ENCODE measurements at places on chromosomes 11 and 22.

GRCh38 chr11:120918257-120918656, 105.6 kb upstream of the TBCEL start:
- no peak for DNase-seq

DNA sequence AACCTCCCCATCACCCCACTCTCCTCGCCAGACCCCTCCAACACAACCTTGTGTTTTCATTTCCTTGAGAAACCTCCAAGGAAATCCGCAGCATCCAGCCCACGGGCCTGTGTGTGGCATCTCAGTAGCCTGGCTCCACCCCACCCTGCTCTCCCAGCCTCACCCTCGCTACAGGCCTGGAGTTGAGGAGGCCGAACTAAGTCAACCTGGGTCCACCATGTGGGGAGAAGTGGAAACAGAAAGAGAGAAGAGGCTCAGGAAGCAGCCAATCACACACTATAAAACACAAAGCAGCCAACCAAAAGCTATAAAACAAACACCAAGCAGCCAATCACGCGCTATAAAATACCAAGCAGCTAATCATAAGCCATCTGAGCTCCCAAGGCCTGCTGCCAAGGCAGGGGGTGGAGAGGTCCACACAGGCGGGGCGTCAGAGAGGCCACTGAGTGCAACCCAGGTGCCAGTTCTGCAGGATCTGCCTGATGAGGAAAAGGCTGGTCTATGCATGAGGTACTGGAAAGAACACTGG, 72.0 kb downstream of the MICAL3 start:
- no peak for DNase-seq

DNA sequence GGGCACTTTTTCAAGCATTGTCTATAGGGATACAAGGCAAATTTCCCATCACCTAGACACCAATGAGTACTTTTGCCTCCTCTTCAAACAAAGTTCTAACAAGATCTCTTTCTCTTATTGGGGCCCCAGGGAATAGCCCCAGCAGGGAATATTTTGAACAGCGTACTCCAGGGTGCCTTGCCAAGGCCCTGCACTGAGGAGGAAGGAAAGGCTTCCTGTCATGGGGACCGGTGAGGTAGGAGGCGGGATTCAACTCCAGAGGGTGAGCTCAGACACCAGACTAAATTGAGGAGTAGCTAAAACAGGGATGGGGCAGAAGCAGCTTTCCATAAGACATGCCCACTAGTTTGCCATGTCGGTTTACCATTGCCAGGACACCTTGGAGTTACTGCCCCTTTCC, 28.0 kb upstream of the OR56B4 start:
- DNase-seq, result no peak

- DNase-seq, result no peak
Measured at GRCh38 chr11:122882189-122882856, at the start of gene JHY. Gene JHY, plus strand, starts transcription at chr11:122882759. Its CDS starts 3,091 bp downstream, at chr11:122885850.

GRCh38 chr11:124482362-124483147, 37.1 kb upstream of the OR8B8 start:
- DNase-seq, result no peak

DNA sequence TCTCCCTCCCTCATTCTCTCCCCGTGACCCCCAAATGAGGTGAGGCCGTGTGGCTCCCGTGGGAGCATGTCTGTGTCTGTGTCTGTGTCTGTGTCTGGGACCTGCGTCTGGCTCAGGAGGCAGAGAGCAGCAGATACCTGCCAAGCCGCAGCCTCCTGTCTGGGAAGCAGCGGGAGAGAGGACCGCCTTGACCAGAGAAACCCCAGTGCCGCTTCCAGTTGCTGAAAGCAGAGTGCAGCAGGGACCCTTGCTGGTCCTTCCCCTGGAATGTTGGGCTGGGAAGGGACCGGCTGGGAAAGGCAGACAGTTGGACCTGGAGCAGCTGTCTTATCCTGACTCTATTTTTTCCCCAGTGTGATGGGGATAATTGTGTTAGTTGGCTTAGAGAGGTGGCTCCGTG, 525 bp downstream of the CSDC2 start:
- no peak for DNase-seq

- no peak for DNase-seq
Measured at GRCh38 chr22:22867996-22868715, 19.5 kb upstream of the IGLL5 start.

DNA sequence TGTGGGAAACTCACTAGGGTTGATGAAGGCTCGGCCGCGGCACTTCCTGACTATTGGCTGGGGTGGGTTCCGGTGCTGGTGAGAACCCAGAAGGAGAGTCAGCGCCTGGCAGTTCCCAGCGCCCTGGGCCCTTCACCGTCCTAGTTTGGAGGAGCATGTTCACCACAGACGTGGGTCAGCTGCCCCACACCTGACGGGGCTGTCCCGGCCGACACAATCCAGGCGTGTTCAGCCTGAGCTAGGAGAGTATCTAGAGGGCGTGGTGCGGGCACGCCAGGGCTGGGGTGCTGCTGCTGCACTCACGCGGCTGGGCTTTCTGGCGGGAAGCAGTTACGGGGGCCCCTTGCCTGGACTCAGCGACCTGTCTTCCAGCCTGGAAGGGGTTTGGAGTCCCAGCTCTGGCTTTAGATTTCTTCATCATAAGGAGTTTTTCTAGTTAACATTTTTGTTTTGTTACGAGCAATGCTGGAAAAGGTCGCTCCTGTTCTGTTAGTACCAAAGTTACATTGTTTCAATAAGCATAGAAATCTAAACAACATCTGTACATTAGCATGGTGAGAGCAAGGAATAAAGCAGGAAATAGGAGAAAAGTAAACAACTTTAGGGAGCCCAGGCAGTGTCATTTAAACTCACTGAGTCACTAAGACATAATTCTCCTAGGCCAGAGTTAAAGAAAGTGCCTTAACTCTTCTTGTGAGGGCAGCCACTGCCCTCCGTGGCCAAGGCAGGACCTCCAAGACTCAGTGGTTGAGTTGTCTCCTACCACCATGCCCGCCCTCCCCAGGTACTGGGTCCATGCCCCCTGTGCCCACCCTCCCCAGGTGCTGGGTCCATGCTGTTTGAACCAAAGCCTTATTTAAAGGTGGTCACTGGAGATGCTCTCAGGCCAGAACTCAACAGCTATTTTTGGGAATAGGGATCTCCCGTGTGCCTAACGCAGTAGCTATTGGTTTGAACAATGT, 12.1 kb upstream of the ADORA2A start:
- no peak for DNase-seq

- no peak for DNase-seq
Measured at GRCh38 chr11:33598426-33599069, 102.1 kb downstream of the C11orf91 start.

DNA sequence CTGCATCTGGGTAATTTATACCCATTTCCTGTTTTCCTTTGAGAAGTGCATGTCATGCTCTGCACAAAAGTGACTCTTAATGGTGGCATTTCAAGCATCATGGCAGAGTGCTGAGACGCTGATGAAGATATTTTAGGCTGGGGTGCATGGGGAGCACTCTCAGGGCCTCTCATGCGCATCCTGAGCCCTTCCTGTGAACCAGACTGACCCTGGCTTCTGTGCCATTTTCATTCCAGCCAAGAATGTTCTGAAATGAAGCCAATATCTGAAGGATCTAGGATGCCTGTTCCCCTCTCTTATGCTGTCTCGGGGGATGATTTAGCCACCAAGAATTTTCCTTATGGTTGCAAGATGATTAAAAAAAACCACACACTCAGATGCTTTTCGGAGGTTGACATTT, 61.5 kb downstream of the MIAT start:
- no peak for DNase-seq

DNA sequence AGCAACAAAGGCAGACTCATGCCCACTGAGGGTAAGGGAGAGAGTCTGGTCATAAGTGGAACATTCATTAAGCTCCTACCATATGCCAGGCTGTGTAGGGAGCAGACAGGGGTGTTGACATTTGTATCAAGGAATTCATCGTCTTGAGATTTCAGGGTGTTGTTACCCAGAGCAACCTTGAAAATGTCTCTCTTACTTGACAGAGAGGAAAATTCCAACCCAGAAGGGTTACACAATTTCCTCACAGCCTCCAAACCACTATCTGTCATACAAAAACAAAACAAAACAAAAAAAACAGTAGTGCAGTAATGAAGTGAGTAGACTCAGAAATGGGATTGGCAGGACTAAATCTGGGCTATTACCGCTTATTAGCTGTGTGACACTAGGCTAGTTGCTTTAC, 113.2 kb downstream of the MIAT start:
- no peak for DNase-seq

DNA sequence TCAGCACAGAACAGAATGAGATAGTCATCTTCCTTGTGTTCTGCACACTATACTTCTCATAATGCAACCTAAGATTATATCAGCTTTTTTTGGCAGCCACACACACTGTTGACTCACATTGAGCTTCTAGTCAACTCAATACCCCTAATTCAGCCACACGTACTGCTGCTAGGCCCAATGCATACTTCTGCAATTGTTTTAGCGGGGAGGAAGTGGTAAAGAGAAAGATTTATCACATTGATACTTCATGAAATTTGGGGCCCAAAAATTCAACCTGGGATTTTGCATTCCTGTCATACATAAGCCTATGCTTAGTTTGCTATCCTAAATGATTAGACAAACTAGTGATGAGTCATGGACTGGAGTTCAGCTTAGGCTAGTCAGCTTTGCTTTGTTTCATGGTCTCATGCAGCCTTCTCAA, 8.6 kb upstream of the UPB1 start:
- DNase-seq, result no peak

DNA sequence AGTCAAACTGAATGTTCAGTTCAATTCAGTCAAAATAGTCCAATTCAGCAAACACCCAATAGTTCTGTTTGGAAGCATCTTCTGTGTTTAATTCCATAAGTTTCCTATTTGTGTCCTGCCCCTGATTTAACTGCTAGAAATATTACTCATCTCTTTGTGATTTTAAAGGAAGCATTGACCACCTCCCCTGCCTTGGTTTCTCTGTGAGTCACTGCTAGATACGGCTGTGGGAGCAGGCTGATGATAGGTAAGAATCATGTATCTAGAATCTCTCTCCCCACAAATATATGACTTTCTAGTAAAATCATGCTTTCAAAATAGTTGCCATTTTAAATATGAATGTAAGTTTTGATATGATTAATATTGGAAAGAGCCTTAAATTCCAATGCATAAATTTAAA, 888.5 kb downstream of the NTM start:
- no peak for DNase-seq

GRCh38 chr11:120513436-120514315, 2.1 kb downstream of the GRIK4 start:
- no peak for DNase-seq

DNA sequence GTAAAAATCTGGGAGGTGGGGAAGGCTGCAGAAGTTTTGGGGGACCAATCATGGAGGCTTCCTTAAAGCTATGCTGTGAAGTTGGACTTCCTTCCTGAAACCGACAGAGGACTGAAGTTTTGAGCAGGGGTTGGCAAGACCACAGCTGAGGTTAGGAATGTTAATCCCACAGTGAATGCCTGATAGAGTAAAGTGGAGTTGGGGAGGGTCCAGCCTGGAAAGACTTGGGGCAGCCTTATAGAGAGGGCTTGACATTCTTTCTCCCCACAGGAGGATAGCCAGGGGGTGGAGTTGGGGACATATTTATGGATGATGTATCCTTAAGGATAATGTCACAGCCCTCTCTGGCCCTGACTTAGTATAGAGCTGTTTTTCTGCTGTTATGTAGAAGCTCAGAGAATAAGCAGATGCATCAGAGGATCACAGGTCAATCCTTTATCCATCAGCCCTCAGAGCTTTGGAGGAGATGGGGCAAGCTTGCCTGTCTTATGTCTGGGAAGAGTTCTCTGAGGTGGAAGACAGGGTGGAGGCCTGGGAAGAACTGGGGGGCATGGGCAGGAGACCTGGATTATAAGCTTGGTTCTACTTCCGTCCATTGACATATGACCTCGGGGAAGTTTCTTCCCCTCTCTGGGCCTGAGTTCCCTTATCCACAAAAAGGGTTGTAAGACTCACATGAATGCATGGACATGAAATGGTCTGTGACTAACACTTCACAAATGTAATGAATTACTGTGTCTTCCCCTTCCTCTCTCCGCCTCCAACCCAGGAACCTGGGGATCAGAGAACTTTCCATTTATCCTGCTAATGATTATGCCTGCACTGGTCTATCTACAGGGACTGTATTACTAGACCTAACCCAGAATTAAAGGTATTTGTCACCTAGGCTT, 317.8 kb downstream of the MIAT start:
- no peak for DNase-seq

GRCh38 chr22:30880181-30880601, 88.4 kb downstream of the MORC2 start:
- DNase-seq, result no peak
